NCI-H524 treated with DMSO at 0.1 percent for 48 hours (cell line): ENCODE measurements at places on chromosomes 3 and 15.

DNA sequence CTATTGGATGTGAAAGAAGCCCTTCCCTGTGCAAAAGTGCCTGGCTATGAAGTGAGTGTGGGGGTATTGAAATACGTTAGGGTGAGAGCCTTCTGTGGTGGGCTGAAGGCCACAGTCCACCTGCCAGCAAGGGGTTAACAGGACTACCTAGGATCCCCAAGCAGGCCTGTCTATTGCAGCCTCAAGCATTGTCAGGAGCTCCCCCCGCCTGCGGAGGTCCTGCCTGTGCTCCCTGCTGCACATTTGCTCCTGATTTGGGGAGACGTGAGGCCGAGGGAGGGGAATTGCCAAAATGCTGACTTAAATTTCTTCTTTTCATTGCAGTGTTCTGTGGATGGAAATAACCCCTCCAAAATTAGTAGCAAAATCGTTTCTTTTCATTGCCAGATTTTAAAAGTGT is 56.2 kb downstream of the GABRG3 start:
- no peak for DNase-seq

- no peak for DNase-seq
Observed at GRCh38 chr15:44101286-44101685, 93.8 kb downstream of the FRMD5 start.

DNA sequence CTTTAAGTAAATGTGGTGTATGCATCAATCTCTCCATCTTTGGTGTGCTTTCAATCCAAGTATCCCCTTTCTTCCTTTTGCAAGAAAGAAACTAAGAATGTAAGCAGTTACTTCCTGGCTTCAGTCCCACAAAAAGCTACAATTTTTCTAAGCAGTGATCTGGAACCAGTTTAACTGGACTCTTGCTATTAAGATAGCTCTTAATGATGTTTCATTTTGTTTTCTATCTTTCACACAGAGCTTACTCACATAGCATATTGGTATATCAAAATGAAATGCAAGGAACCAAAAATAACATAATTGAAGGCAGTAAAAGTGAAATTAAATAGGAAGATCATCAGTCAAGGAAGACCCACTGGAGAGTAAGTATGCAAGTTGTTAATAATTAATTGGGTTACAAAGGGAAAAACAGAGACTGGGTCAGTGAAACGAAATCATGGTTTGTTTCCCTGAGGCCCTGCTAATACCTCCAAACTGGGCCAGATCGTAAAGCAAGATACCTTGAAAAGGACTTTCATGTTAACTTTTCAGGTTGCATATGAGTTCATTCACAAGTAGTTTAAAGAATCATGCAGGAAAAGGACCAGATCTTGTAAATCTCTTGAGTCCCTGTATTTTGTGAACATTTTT is 41.9 kb downstream of the GPR160 start:
- no peak for DNase-seq

GRCh38 chr3:9622438-9622837 is 26.9 kb upstream of the MTMR14 start:
- DNase-seq, result no peak

GRCh38 chr15:80234883-80235282 is 17.1 kb downstream of the CTXND1 start:
- no peak for DNase-seq

- DNase-seq, result no peak
Observed at GRCh38 chr15:101488300-101489164, 975 bp downstream of the PCSK6 start.

GRCh38 chr15:58489289-58490085 is 57.7 kb downstream of the LIPC start:
- no peak for DNase-seq
